ENCODE measurements at places on chromosomes 2 and 18.
A peak's percentile ranks its signal among the peaks of the same experiment; 100 is the strongest.

DNA sequence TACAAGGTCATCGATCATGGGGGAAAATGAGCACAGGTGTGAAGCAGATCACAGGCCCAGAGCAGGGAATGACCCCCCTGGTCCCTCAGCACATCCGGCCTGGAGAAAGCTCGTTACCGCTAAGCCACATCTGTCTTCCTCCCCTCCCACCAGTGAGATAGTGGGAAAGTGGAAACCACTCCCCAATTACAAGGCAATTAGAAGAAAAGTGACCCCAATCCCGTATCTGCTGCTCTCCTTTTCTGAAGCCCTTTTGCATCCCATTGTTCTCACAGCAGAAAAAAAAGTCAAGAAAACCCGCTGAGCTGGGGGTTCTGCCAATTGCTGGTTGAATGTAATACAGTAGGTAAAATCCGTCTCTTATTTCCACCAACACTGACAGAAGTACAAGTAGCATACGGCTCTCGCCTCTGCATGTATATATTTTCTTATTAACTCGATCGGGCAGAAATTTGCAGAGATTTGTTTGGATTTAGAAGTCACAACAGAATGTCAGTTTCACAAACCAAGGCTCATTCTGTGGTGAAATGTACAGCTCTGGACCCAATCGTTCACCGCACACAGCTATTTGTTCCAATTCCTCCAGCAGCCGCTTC, 287.0 kb downstream of the TCF4 start:
- peak; percentile 41 for DNase-seq

GRCh38 chr2:218276986-218277755, 6.9 kb downstream of the PNKD start:
- DNase-seq: no peak

GRCh38 chr2:28300485-28301341, 91.9 kb upstream of the FOSL2 start:
- DNase-seq: peak; percentile 82

- no peak for DNase-seq
Observed at GRCh38 chr2:159144776-159145614, 141.5 kb downstream of the WDSUB1 start.

GRCh38 chr2:95158891-95159619, 593 bp downstream of the ZNF514 start:
- peak; percentile 31 for DNase-seq

GRCh38 chr18:49944663-49945062, 131.3 kb upstream of the ACAA2 start:
- peak; percentile 14 for DNase-seq

DNA sequence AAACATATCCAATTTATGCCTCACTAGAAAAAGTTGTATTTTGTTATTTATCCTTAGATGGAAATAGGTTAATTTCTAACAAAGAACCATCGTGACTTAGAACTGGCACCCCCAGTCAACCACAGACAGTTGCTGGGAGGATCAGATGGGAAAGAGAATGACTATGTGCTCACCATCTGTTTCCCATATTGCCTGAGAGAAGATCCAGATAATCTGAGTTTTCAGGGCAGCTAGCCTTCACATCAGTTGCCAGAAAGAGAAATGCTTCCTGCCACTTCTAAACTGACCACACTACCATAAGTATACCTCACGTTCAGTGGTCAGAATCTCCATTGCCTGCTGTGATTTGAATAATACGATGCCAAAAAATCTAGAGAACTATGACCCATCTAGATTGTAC, 28.4 kb upstream of the NEB start:
- DNase-seq: peak; percentile 44

GRCh38 chr2:74532222-74532621, 2.5 kb downstream of the HTRA2 start:
- DNase-seq: peak; percentile 52

- no peak for DNase-seq
Observed at GRCh38 chr2:10260130-10260529, 42.6 kb upstream of the HPCAL1 start.

DNA sequence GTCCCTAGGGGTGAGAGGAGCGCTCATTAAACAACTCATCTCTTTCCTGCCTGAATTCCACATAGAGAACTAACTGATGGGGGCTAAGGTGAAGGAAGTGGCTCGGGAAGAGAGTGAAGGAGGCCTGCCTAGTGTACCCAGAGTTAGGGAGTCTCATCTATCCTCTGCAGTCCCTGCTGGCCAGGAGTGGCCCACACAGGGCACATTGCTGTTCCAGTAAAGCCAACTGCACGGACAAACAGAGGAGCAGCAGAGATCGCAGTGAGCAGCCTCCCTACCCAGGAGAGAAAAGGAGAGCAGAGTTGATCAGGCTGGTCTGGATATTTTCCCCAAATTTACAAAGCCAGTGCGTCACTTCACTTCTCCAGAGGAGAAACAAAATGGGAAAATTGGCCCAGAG, 16.9 kb upstream of the FN1 start:
- no peak for DNase-seq

DNA sequence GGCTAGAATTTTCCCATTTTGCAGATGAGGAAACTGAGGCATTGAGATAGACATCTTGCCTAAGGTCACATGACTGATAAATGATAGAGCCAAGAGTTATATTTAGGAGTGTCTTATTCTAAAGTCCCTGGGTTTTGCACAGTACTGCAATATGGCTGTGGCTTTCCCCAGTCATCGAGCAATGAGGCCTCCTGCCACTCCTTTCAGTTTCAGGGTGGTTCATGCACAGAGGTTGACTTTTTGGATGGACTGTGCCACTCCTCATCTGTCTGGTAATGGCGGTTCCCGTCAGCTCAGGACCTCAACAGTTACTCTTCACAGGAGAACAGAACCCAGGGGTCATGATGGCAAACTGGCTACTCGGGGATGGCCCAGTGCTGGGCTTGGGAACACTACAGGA, 131.1 kb downstream of the ACKR3 start:
- no peak for DNase-seq

DNA sequence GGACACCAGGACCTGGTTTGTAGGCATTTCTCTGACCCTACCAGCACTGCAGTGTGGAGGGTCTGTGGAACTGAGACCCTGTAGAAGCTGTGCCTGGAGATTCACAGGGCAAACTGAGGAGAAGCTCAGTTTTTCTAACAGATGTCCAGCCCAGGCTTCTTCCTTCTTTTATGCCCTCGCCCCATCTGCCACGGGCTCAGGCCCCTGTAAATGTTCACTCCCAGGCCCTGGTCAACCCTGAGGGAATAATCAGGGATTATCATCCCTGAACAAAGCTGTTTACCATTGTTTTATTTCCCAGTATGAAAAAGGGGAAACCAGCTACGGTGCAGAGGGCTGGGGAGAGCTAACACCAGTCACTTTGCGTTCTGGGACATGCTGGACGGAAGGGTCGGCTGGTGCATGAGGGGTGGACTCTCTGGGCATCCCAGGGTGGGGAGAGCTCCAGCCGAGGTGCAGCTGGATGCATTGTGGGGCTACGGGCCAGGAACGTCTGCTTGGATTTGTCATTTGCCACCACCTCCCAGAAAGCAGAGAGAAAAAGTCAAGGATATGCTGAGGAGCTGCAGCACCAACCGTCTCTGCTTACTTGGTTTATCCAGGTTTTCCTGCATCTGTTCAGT, 183.8 kb downstream of the TFCP2L1 start:
- no peak for DNase-seq

GRCh38 chr2:2788076-2788475, 457.0 kb upstream of the MYT1L start:
- no peak for DNase-seq

DNA sequence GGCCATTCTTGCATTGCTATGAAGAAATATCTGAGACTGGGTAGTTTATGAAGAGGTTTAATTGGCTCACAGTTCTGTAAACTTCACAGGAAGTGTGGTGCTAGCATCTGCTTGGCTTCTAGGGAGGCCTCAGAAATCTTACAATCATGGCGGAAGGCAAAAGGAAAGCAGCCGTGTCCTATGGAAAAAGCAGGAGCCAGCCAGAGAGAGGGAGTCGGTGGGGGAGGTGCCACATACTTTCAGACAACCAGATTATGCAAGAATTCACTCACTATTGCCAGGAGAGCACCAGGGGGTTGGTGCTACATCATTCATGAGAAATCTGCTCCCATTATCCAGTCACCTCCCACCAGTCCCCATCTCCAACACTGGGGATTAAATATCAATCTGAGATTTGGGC, 64.1 kb downstream of the CPS1 start:
- peak; percentile 10 for DNase-seq

DNA sequence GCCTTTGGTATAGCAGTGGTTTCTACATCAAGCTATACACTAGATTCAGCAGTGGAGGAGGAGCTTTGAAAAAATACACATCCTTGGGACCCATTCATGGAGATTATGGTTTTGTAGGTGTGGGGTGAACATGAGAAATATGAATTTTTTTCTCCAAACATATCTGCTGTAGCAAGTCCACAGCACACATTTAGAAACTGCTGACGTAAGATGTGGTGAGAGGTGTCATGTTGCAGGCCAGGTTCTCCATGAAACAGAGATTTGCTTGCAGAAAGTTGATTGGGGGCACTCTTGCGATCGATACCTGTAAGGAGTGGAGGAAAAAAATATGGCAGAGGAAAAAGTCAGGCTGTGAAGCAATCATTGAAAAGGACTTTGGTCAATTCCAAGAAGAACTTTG, 67.9 kb downstream of the FASTKD2 start:
- no peak for DNase-seq

GRCh38 chr18:41378598-41378997, 576.4 kb upstream of the PIK3C3 start:
- peak; percentile 72 for DNase-seq

DNA sequence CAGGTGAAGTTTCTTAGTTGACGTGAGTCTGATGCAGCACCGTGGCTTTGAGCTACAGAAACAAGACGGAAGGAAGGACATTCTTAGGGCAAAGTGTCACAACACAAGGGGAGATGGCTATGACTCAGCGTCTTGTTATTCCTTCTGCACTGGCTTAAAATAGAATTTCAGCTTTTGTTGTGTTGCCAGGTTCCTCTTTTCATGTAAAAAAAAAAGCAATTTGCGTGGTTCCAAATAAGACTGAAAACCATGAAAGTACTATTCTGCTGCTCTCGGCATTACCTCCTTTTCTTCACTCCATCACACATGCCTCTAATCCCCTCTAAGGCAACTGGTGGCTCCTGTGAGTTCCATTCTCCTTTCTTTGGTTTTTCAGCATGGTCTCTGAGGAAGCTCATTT, 150.1 kb downstream of the ANTXR1 start:
- peak; percentile 92 for DNase-seq

GRCh38 chr2:241091201-241091600, 10.9 kb downstream of the MTERF4 start:
- no peak for DNase-seq

- DNase-seq: no peak
Observed at GRCh38 chr18:58544616-58545337, 84.1 kb downstream of the ALPK2 start.

GRCh38 chr2:21175895-21176646, 52.3 kb downstream of the TDRD15 start:
- no peak for DNase-seq

DNA sequence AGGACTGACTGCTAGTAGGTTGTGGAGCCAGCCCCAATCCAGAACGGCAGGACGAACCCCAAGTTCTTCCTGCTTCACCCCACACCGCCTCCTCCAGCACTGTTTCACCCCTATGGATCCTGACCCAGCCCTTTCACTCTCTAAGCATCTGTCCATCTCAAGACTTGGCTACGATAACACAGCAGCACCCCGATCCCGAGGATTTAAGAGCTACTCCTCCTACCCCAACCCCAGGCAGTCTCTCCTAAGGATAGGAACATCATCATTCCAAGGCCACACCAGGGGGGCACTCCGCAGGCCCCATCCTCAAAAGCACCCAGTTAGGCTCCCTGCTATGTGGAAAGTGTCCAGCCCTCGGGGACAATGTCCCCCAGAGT, 645 bp downstream of the KCTD18 start:
- DNase-seq: no peak

GRCh38 chr2:10773821-10774341, 38.7 kb downstream of the PDIA6 start:
- no peak for DNase-seq

DNA sequence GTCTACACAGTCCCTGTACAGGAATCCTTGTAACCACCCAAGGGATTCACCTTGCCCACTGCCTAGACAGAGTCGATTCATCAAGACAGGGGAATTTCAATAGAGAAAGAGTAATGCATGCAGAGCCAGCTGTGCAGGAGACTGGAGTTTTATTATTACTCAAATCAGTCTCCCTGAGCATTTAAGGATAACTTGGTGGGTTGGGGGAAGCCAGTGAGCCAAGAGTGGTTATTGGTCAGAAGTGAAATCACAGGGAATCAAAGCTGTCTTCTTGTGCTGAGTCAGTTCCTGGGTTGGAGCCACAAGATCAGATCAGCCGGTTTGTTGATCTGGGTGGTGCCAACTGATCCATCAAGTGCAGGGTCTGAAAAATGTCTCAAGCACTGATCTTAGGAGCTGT, 17.8 kb upstream of the FAM98A start:
- no peak for DNase-seq

GRCh38 chr2:54336977-54337255, 80.9 kb upstream of the TSPYL6 start:
- no peak for DNase-seq

DNA sequence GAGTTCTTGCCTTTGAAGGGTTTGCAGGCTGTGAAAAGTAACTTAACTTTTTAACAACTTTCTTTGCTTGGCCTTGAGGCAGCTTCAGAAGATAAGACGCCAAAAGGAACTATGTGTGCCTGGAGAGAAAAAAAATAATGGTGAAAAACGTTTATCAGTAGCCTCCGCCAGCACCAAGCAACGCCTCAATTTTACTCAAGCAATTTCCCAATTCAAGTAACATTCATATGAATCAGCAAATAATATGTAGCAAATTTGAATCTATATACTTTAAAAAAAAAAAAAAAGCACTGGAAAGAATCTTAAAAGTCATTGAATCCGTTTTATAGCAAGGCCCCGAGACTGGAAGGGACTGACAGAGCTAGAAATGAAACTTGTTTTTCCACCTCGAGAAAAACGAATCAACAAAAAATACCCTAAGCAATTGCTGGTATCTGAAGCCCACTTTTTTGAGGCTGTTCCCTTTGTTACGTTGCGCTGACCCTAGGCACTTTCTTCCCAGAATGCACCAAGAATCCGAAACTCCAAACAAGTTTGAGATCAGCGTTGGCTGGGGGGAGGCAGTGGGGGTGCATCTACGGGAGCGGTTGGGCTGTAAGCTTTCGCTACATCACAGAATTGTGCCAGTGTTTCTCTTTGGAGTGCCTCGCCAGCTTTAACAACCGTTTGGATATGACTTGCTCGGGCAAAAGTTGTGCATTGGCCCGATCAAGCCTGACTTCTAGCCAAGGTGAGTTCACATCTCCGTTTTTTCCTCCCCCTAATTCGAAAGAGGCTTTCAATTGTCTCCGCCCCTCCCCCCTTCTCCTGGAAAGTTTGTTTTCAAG, 2.7 kb upstream of the TGIF1 start:
- DNase-seq: peak; percentile 74

DNA sequence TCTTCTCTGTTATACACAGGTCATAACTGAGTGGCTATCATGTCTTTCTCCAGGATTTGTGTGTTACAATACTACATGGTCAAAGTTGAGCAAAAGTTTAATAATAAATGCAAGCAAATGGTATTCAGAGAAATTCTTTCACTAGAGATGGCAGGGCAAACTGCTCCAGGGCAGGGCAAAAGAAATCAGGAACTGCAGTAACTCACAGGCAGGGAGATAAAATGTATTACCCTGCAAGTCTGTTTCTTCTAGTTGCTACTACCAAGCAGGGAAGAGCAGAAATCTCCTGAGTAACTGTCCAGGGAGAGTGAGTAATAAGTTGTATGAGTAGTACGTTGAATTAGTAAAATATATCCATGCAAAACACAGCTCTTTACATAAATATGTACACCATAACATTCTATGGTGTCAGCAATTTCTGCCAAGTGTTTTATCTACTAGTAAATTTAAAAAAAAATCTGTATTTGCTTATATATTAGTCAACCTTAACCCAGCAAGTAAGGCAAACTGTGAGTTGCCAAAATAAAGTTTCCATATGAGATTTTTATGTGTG, 404.1 kb downstream of the ZEB2 start:
- DNase-seq: peak; percentile 47
